Fibroblast of skin of scalp (primary cell): ENCODE measurements at places on chromosomes 7 and 10.

DNA sequence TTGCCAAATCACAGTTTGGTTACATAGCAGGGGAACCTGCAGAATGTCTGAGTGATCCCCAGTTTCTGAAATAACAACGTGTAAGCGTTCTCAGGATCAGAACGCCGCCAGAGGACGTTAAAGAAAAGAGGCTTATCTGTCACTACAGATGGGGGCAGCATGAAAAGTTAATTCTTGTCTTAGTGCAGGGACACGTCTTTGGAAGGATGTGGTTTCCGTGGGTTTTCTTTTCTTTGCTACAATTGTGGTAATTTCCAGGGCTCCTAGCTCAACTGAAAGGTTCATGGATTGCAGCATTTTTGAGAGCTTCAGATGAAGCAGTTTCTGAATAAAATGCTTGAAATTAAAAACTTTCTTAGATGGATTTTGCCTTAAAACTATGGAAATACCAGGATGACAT is 106.6 kb downstream of the PRKCQ start:
- no peak for DNase-seq

GRCh38 chr10:35636956-35637355 is 5.1 kb downstream of the FZD8 start:
- no peak for DNase-seq

GRCh38 chr7:91198371-91198770 is 65.9 kb upstream of the FZD1 start:
- no peak for DNase-seq

- peak; percentile 68 for DNase-seq
Observed at GRCh38 chr10:103884681-103885139, 29.3 kb upstream of the SH3PXD2A start.

DNA sequence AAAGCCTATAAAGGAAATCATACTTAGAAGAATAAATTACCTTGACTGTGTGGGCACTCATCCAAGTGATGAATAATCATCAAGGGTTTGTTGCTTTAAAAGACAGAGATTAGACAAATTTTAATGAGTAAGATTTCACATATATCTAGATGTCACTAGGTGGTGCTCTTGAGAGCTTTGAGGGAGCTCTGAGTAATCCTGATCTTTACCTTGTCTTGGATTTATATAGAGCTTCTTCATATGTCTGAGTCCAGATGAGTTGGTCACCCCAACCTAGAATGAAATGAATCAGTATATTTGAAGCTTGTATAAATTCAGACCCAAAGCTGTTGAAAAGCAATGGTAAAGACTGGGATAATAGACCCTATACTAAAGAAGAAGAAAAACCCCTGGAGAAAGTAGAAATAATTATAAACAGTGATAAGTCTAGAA is 3.7 kb downstream of the AGR2 start:
- DNase-seq: peak; percentile 68

DNA sequence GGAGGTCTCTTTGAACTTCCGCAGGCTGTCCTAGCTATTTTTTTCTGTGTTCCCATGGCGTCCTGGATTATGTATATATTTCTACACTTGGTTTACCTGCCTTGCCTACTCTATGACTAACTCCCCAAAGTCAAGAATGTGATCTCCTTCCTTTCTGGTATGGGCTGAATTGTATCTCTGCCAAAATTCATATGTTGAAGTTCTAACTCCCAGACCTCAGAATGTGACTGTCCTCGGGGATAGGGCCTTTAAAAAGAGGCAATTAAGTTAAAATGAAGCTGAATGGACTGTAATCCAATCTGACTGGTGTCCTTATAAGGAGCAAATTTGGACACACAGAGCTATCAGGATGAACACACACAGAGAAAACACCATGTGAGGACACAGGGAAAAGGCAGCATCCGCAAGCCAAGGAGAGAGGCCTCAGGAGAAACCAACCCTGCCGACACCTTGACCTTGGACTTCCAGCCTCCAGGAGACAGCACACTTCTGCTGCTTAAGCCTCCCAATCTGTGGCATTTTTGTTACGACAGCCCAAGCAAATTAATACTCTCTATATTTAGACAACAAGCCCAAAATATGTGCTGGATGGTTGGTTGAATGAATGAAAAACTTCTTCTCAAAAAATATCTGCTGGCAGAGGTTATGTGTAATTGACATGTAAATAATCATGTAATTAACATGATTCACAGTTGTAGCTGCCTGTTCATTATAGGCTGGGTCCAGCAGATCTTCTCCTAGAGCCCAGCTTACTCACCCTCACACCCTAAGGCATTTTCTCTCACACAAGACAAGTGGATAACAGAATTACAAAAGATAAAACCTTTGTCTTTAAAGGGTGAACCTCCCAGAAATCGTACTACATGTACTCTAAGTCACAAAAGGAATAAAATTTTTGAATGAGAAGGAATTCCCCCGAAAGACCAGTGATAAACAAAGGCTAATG is 123.7 kb downstream of the CUBN start:
- DNase-seq: no peak

DNA sequence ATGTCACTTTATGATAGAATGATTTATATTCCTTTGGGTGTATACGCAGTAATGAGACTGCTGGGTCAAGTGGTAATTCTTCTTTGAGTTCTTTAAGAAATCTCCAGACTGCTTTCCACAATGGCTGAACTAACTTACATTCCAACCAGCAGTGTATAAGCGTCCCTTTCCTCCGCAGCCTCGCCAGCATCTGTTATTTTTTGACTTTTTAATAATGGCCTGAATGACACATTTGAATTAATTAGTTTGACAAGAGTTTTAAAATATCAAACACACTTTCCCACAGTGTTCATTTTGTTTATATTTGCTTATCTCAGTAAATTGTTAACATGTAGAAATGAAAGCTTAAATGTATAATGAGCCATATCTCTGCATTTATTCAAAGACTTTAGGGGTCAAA is 116.8 kb downstream of the TES start:
- no peak for DNase-seq

DNA sequence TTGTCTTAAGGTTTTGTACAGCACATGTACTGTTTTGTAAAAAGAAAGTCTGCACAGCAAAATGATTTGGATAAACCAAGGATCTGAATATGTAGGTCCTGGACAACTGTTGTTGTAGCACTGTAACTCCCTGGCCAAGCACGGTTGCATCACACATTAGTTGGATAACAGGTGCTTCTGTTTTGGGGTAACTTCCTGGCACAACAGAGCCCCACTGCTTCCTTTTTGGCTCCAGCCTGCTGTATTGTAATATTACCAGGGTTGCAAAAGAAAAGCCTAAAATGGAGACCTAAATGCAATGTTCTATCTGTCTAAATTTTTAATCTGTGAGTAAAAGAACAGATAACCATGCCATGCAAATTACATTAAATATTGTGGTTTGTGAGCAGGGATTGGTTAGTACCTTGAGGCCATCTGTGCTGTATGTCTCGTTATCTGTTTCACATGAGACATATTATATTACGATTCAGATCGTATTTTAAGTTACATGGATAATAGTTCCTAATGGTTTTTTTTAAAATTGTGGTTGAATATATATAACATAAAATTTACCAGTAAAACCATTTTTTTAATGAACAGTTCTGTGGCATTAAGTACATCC is 27.5 kb upstream of the WAC start:
- no peak for DNase-seq
